ENCODE measurements at places on chromosomes 3 and 15.

DNA sequence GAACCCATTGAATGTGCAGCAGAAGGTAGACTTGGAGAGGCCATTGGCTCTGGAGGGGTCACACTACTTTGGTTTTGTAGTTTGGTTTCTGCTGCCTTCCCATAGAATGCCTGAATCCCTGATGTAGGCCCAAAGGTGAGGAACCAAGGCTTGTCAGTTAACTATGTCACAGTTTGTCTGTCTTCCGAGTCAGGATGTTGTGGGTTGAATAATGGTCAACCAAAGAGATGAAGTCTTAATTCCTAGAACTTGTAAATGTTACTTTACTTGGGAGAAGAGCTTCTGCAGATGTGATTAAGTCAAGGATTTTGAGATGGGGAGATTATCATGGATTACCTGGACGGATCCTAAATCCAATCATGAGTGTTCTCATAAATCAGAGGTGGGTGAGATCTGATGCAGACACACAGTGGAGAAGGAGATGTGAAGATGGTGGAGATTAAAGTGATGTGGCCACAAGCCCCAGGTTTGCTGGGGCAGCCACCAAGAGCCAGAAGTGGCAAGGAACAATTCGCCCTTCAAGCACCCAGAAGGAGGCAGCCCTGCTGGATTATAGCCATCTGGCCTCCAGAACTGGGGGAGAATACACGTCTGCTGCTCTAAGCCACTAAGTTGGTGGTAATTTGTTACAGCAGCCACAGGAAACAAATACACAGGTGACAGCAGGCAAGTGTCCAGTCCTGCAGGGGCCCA lies 2.3 kb upstream of the CCR8 start:
- no peak for DNase-seq

- no peak for DNase-seq
Measured at GRCh38 chr3:189278221-189278620, 106.5 kb downstream of the TPRG1 start.

- no peak for DNase-seq
Measured at GRCh38 chr3:146036281-146036680, 124.7 kb downstream of the PLOD2 start.

DNA sequence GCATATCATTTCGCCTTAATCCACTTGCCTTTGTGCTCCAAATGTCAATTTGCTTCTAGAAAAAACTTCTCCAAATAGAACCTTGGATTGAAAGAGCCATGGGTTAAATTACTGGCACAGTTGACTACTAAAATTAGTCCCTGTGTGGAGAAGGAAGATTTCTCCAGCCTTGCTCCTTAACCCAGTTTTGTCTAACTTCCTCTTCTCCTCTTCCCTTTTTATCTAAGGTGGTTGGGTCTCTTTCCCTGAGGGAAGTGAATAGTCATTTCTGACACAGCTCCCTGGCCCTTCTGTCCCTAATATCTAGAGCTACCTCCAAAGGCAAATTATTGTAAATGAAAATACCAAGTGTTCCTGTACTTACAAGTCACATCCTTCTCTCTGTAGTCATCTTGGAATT lies 527.9 kb upstream of the TBL1XR1 start:
- DNase-seq: no peak

DNA sequence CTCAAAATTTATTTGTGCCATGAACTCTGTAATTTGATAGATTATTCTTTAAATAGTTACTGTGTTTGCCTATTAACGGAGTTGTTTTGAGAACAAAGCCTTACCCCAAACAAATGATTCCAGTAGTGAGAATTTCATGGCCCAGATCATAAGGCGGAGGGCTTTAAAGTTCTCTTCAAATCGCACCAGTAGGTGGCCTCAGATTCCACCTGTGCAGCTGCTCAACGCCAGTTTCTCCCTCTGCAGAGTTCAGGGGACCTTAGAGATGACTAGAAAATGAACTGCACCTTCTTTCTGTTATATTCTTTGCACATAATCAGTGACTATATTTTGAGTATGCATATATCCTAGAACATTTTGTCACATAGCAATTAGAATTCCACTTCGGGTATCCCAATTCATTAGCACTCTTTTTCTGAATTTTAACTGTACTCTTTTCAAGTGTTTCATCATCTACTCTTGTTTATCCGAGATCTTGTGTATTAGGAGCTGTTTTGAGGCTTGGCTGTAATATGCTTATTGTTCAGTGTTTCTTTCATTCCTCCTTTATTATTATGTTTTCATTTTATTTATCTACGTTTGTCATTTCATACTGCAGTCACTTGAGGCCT lies 232.6 kb upstream of the CHRM5 start:
- no peak for DNase-seq
